Globus pallidus (tissue), 1 donor: ENCODE measurements at places on chromosomes 13 and 19.

DNA sequence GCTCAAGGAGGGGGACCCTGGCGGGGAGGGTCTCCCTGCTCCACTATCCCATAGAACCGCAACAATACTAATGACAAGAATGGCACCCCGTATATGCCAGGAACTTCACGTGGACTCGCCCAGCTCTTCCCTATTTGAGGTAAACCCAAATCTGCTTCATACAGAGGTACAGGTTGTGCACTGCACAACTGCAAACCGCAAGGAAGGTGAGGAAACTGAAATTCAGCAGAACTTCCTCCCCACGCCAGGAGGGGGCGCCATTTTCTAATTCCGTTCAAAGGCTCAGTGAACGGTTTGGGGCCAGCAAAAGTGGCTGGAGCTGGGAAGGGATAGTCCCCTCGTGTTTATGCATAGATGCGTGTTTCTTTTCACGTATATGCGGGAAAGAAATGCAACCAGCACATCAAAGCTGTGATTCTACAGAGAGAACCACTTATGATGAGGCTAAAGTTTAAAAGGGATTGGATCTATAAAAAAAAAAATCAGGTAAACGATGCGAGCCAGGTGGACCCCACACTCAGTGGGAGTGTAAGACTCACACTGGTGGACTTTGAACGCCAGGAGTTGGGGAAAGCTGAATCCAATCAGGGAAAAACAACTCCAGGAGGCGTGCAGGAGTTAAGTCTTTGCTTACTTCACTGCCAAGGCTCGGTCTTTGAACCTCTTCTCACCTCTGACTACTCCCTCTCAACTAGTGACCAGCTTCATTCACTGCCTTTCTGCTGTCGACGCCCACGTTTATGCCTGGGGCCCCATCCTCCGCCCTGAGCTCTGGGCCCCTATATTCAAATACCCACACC lies 20.3 kb downstream of the C19orf81 start:
- peak; percentile 15 for DNase-seq

- no peak for DNase-seq
Measured at GRCh38 chr13:39119422-39119821, 81.2 kb downstream of the NHLRC3 start.

- no peak for DNase-seq
Measured at GRCh38 chr13:51292000-51292565, 47.4 kb upstream of the SERPINE3 start.

DNA sequence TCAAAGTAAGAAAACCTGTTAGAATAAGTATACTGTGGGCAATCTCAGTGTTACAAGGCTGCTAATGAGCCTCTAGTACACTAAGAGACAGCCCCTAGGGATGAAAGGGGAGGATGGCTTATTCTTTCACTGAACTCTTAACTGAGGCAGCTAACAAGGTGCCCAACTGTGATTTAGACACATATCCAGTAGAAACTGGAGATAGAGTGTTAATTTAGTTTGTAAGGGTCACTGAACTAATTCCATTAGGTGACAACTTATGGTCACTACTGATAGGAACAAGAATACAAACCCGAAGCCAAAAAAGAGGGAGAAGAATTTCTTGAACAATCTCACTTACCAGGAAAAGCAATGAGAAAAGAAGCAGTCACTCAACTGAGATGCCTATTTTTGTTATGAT lies 1010.6 kb downstream of the PCDH9 start:
- no peak for DNase-seq
